Stimulated activated CD8-positive, alpha-beta memory T cell treated with anti-CD3 and anti-CD28 coated beads, Interleukin-15, amount 100 ng/mL, for 4 hours (primary cell): ENCODE measurements at places on chromosomes 12 and 14.

- no peak for DNase-seq
Measured at GRCh38 chr12:41709463-41710285, 435.0 kb downstream of the GXYLT1 start.

GRCh38 chr12:101221301-101221700, 11.3 kb upstream of the SLC5A8 start:
- DNase-seq = no peak

GRCh38 chr14:101556566-101557320, 4.6 kb upstream of the DIO3 start:
- no peak for DNase-seq

- no peak for DNase-seq
Measured at GRCh38 chr12:21695986-21696385, 38.3 kb upstream of the LDHB start.

DNA sequence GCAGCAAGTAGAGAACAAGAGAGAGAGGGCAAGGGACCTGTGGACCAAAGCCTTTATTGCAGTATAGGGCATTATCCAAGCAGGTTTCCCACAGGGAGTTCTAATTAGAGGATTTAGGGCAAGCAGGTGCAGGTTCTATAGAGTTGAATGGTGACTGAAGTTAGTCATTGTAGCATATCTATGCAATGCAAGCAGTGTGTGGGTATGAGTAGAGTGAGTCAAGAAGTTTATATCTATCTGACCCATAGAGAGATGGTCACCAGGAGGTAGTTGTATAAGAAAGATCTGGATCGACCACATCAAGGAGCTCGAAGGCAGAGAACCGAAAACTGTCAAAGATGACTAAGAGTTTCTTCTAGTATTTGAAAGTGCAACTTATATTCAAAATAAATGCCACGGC, 167.3 kb downstream of the PLCZ1 start:
- no peak for DNase-seq
